Right cardiac atrium (tissue), 5 donors: ENCODE measurements at places on chromosomes 1 and 21. TPM values are rescaled to one million over a fixed set of nuclear protein-coding genes. Genes with fewer than 3 reads are reported as not detected.

Gene KIF2C
- total RNA-seq: 0.39 TPM

Gene NUP210L
- 0.88 TPM for total RNA-seq

Gene GNG4
- total RNA-seq: not detected

Gene BARHL2
- total RNA-seq: not detected

Gene OR2W3
- 0.26 TPM for total RNA-seq

Gene C1orf141
- total RNA-seq: not detected

Gene TRAPPC3
- 65.6 TPM for total RNA-seq

Gene AGRN
- total RNA-seq: 26.4 TPM

Gene FCMR
- 1.7 TPM for total RNA-seq

Gene WLS
- 73.4 TPM for total RNA-seq

Gene NBPF6
- total RNA-seq: not detected

Gene AQP10
- total RNA-seq: 0.19 TPM

Gene ZC3H11A
- total RNA-seq: 56.0 TPM

Gene TIE1
- 49.4 TPM for total RNA-seq

Gene NECTIN4
- not detected for total RNA-seq

Gene GMEB1
- total RNA-seq: 7.7 TPM

Gene TNFRSF4
- total RNA-seq: 1.0 TPM

Gene UTS2
- total RNA-seq: not detected

Gene NBPF4
- not detected for total RNA-seq

Gene LAX1
- 0.20 TPM for total RNA-seq

Gene CGN
- total RNA-seq: 0.77 TPM

Gene FNBP1L
- 18.3 TPM for total RNA-seq

Gene SPRR1A
- total RNA-seq: not detected

Gene SYT6
- total RNA-seq: not detected

Gene GIPC2
- 1.3 TPM for total RNA-seq

Gene RGS2
- 24.0 TPM for total RNA-seq

Gene RORC
- total RNA-seq: 6.6 TPM
